ENCODE measurements at places on chromosomes 2 and 18. TPM values are rescaled to one million over a fixed set of nuclear protein-coding genes. Genes with fewer than 3 reads are reported as not detected.

CAMKMT gene
- 7.9 TPM for total RNA-seq

LRP2 gene
- 0.10 TPM for total RNA-seq

- no peak for DNase-seq
These were observed 192.5 kb downstream of the EN1 start for GRCh38 chr2:118654945-118655344.

GRCh38 chr2:65498396-65498795, 66.0 kb upstream of the SPRED2 start:
- DNase-seq = no peak

GRCh38 chr2:101753720-101754490, 56.4 kb downstream of the MAP4K4 start:
- no peak for DNase-seq

- DNase-seq = no peak
These were observed 161.1 kb downstream of the CCBE1 start for GRCh38 chr18:59536166-59536565.

- DNase-seq = no peak
These were observed 68.7 kb upstream of the WIPF1 start for GRCh38 chr2:174666312-174666711.

GRCh38 chr2:239328351-239329191, 72.2 kb downstream of the HDAC4 start:
- peak; percentile 73 for DNase-seq

All from myocyte (in vitro differentiated cells).